ENCODE measurements at places on chromosomes 13 and 19.

- DNase-seq: peak; percentile 48
These were observed 23.4 kb downstream of the IPO5 start for GRCh38 chr13:97976610-97977521.

GRCh38 chr19:47444388-47444821 is 25.1 kb upstream of the MEIS3 start:
- no peak for DNase-seq

DNA sequence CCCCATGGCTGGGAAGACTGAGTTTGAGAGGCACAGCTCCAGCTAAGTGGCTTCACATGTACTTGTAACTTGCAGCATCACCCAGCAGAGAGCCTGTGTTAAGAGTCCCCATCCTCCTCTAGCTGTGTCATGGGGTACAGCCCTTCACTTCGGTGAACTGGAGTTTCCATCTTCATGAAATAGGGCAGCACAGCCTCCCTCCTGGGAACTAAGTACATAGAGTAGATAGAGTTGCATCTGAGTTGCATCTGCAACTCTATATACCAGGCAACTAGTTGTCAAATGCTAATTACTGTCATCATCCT is 1.2 kb downstream of the PRDX2 start:
- no peak for DNase-seq

- no peak for DNase-seq
These were observed 13.2 kb downstream of the NCAN start for GRCh38 chr19:19224852-19225494.

DNA sequence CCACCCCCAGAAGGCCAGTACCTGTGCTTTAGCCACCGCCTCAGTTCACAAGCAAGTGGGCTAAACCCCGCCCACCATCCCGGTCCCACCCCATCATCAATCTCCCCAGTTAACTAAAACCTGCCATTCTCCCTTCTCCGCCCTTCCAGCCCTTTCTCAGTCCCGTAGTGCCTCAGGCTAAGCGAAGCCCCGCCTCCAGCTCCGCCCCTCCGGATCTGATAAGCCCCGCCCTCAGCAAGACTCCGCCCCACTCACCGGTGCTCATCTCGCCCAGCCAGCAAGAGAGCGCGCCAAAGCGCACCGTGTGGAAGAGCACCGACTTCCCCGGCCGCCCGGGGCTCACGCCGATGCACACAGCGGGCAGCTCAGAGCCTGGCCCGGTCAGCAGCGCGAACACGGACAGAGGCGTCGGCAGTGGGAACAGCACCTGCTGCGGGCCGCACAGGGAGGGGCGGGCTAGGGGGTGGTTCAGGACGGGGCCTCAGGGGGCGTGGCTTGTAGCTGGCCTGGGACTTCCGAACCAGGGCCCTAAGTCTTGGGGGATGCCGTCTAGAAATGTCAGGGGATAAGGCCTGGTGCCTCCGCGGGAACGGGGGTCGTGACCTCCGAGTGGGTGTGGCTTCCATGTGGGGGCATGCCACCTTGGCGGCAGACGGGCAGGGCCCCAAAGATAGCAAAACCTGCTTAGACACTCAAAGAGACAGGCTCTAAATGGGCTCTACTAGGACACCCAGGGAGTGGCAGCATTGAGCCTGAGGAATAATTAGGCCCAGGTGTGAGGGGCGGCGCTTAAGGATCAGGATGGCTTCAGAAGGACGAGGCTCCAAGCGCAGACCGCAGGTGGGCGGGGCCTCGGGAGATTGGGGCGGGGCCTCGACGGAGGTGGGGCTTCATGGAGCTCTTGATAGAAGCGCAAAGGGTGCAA is 21.4 kb downstream of the MAP4K1 start:
- DNase-seq: peak; percentile 57

- DNase-seq: no peak
These were observed 80.3 kb upstream of the UQCRFS1 start for GRCh38 chr19:29293292-29293691.

DNA sequence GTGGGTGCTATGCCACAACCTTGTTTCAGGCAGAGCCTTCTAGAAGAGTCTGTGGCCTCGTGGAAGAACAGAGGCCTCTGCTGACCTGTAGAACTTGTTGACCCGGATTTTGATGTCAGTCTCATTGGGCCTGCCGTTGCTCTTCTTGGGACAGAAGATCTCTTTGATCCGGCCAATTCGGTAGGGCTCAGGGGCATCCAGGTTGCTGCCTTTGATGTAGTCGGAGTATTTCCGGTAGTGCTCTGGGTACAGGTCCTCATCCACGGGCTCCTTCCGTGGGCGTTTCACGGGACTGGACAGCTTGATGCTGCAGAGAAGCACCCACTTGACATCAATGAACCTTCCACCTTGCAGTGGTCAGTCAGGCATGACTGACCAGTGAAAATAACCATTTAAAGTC is 24.0 kb upstream of the EIF3G start:
- no peak for DNase-seq

DNA sequence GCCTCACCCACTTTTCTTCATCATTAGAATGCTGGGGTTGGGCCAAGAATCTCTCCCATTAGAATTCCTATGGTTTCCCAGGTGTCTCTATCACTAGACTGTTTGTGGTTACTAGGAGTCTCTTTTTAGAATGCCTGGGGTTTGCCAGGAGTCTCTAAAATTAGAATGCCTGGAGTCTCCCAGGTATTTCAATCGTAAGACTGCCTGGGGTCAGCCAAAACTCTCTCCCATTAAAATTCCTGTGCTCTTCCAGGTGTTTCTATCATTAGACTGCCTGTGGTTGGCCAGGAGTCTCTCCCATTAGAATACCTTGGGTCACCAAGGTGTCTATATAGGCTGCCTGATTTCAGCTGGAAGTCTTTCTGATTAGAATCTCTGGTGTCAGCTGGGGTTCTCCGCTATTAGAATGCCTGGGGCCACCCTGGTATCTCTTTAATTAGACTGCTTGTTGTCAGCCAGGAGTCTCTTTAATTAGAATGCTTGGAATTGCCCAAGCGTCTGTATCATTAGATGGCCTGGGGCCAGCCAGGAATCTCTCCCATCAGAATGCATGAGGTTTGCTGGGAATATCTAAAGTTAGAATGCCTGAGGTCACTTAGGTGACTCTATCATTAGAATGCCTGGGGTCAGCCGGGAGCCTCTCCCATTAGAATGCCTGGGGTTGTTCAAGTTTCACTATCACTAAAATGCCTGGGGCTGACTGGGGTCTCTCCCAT is 1479.2 kb downstream of the UQCRFS1 start:
- no peak for DNase-seq

DNA sequence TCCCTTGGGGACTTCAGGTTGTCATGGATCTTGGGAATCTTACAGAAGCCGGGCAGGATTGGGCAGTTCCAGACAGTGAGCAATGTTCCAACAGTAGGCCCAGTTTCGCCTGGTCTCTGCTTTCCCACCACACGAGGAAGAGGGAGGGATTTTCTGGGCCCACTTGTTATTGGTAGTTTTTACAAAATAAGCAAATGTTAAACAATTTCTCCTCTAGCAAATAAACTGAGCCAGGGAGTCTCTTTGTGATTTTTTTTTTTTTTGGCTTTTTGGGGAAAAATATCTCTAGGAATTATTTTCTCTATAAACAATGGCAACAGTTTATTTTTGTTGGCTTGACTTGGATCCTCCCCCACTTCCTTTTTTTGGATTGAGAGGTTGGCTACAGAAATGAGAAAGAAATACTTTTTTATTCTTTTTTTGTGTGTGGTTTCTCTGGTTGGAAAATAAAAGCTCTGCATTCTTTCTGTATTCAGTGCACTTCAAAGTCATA is 89.3 kb downstream of the TM9SF2 start:
- no peak for DNase-seq

GRCh38 chr13:42967660-42968059 is 24.4 kb downstream of the EPSTI1 start:
- DNase-seq: no peak

- peak; percentile 92 for DNase-seq
These were observed at the start of gene CPT1C for GRCh38 chr19:49690656-49691242. Gene CPT1C, plus strand, starts transcription at chr19:49691116. Its CDS starts 1,137 bp downstream, at chr19:49692253.

- DNase-seq: no peak
These were observed 723.9 kb downstream of the GPC5 start for GRCh38 chr13:92122186-92122853.

DNA sequence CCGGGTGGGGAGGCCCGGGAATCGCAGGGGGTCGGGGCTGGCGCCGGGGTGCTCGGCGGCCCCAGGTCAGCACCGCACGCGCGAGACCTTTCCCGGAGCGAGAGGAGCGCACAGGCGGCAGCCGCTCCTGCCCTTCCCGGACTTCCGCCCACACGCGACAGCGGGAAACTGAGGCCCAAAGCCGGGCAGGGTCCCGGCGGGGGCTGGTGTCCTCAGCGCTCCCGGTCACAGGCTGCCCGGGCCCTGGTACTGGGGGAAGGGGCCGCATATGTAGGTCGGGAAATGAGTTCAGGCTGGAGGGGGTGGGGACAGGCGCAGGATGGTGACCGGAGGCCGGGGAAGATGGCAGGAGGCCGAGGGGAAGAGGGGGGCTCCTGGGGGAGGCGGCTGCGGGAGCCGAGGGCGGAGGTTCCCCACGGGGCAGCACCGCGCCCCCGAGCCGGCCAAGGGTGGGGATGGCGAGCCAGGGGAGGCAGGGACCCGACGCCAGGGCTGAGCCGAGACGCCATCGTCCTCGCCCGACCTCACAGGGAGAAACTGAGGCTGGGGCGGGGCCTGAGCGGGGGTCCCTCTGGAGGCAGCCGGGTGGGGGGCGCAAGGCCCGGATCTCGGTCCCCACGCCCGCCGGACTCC is 662 bp downstream of the CBARP start:
- DNase-seq: no peak

DNA sequence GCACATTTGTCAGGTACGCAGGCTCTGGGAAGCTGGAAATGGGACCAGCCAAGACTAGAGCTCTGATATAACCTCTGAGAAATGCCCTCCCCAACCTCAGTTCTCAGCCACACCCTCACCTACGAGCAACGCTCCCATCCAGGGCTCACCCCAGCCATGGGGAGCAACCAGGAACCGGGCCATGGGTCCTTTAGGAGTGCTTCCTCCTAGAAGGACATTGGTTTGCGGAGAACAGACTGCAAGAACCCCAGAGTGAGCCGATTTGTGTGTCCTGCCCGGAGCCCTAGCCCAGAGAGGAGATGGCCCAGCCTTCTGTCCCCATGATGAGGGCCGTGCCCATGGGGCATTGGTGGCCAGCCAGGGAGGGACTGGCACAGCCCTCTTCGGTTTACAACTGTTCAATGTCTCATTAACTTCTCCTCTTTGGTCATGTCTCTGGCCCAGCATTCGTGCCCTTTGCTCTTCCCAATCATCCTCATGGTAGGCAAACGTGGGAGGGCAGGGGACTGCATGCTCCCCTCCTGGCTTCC is 32.9 kb upstream of the IGSF23 start:
- DNase-seq: no peak

- DNase-seq: no peak
These were observed 15.7 kb downstream of the PTH2 start for GRCh38 chr19:49407482-49408015.

DNA sequence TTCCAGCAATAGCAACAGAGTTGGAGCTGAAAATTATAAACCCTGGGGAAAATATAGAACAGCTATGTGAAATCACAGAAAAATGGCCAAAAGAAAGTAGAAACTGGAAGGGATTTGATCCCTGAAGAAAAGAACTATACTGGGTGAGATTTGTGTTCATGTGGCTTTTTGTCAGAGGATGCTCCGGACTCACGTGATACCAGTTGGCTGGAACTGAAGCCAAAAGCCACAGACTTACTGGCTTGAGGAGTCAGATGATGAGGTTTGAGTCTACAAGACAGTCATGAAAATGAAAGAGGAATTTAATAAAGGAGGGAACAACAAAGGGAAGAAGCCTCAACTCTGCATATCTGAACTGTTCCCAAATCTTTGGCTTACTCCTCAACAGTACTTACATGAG is 427.1 kb downstream of the GPC5 start:
- DNase-seq: no peak

DNA sequence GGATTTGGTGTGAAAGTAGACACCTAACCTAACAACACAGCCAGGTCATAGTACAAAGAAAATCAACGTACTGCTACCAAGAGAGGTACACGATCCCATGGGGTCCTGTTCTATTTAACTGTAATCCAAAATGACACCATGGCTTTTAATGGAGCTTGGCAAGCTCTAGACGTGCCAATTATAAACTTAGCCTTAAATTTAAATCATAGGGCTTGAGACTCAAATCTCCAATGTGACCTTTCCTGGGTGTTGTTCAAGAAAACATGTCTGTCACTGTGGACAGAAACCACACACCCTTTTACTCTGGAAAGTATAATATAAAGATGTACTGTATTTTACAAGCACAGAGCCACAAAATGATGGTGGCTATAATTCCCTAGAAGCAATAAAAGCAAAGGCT is 299.3 kb downstream of the ENOX1 start:
- DNase-seq: peak; percentile 17

GRCh38 chr13:101248739-101249514 is 167.4 kb downstream of the NALCN start:
- DNase-seq: no peak

GRCh38 chr19:55695511-55696290 is 20.7 kb downstream of the EPN1 start:
- no peak for DNase-seq

GRCh38 chr13:32616883-32617511 is 30.7 kb downstream of the PDS5B start:
- no peak for DNase-seq

DNA sequence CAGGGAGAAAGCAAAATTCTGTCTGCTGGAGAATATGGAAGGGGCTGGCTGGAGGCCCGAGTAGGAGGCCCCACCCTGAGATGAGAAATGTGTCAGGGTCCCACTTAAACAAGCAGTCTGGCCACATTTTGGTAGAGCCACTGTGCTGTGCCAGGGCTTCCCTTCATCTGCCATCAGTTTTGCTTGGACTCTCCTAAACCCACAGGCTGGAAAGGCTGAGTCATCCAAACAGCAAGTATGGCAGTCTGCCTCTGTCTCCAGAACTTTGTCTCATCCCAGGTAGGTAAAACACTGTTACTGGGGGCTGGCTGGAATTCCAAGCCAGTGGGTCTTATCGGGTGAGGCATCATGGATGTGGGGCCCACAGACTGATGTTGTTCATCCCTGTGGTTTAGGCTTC is 1390.6 kb downstream of the UQCRFS1 start:
- DNase-seq: no peak

DNA sequence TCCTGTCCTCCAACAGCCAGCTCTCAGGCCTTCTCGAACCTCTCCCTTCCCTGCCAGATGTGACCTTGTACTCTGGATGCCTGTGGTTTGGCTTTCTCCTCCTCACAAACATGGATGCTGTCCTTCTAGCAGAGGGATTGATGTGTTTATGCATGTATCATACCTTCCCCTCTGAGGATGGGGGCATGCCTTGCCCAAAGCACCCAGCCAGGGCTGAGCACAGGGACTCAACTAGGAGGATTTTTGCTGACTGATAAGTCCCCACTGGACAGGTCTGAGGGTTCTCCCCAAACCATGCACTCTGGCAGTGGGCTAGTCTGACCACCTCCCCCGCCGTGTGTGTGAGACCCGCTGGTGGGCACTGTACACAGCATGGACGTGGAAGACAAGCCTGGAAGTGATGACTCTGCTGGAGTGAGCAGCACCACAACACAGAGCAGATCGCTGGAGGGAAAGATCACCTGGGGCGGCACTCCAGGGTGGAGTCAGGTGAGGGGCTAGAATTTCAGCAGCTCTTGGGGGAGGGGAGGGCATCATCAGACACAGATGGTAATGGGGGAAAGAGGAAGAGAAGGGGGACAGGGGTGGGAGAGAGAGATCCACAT is 360.3 kb upstream of the ZNF507 start:
- no peak for DNase-seq
